ENCODE measurements at places on chromosomes 6 and 20.

- H3K4me3 ChIP-seq: no peak overlapping the region
- no peaks in the 10 kb centered on the region for H3K27me3 ChIP-seq
- DNase-seq: no peak
Observed at GRCh38 chr6:130849594-130849993, 22.4 kb downstream of the SMLR1 start.

DNA sequence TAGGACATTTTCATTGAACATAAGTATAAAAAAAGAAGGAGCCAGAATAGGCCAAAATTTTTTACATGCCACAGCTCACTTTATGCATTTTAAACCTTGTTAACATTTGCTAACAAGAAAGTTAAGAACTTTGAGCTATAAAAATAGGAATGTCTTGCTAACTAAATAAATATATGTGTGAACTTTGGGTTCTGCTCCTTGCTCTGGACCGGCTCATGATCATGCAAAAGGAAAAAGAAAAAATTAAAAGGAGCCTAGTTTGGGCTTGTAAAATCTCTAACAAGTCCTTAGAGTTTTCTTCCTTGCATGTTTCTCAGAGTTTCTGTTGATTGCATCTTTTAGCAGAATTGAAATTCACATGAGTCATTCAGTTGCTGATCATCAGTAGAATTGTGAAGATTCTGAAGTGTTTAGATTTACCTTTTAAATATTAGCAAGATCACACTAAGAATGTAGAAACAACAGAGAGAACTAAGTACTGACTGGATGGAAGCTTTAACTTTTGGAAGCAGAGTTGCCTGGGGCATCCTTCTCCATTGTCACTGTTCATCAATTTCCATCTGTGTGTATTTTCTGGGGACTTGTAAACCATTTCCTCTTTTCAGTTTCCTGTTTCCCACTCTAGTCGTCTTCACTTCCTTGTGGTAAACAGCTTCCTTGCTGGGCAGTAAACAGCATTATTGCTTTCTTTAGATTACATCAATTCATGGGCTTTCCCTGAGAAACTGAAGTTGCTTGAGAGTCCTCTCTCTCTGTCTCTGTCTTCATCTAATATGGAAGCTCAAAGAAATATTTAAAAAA is 458.4 kb upstream of the BTBD3 start:
- H3K36me3 ChIP-seq: no peaks in the 10 kb centered on the region
- DNase-seq: no peak
- H3K27me3 ChIP-seq: peaks cover 3% of the 10 kb centered on the region
- H3K4me3 ChIP-seq: no peak overlapping the region
- peaks cover 8% of the 10 kb centered on the region for H3K4me1 ChIP-seq

DNA sequence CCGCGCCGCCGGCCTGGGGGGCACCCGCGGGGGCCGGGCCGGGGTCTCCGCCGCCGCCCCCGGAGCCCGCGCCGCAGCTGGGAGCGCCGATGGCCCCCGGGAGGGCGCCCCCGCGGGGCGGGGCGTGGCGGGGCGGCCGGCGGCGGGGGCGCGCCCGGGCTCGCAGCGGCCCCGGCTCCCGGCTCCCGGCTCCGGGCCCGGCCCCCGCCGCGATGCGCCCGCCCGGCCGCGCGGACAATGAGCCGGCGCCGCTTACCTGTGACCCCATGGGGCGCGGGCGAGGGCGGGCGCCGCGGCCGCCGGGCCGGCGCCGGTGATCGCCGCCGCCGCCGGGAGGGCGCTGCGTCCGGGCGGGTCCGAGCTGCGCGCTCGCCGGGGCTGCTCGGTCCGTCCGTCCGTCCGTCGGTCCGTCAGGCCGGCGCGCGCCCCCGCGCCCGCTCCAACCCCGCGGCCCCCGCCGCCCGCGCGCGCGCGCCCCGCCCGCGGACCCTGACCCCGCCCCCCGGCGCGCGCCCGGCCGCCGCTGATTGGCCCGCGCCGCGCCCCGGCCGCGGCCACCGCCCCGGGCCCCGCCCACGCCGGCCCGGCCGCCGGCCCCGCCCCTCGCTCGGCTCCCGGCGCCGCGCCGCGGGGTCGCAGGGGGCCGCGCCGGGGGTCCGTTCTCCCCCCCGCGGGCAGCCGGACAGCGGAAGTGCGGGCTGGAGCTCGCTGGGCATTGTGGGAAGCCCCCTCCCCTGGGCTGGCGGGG is at the start of gene ZBTB46:
ZBTB46 (minus strand) TSS at position 424 of the 748 bp plus-strand sequence. CDS start 40,507 bp downstream, outside the sequence.
- H3K36me3 ChIP-seq: no peaks in the 10 kb centered on the region
- H3K4me3 ChIP-seq: peak within 1 kb of the TSS; percentile 62
- peaks cover 16% of the 10 kb centered on the region for H3K27me3 ChIP-seq

GRCh38 chr6:130766239-130767144 is 60.7 kb upstream of the SMLR1 start:
- DNase-seq: no peak
- no peaks in the 10 kb centered on the region for H3K4me1 ChIP-seq
- no peak overlapping the region for H3K27ac ChIP-seq
- no peak overlapping the region for H3K4me3 ChIP-seq

- peaks cover 23% of the 10 kb centered on the region for H3K4me1 ChIP-seq
- H3K27ac ChIP-seq: peak overlapping the region; percentile 96
- H3K27me3 ChIP-seq: no peaks in the 10 kb centered on the region
- H3K4me3 ChIP-seq: peak overlapping the region; percentile 72
- no peak for DNase-seq
Observed at GRCh38 chr20:23361119-23361475, 885 bp upstream of the GZF1 start.
